Naive thymus-derived CD4-positive, alpha-beta T cell (primary cell): ENCODE measurements at places on chromosomes 3 and 15.

GRCh38 chr15:70478251-70478990, 284.9 kb downstream of the UACA start:
- no peak overlapping the region for H3K4me3 ChIP-seq
- peaks cover 2% of the 10 kb centered on the region for H3K27me3 ChIP-seq
- H3K4me1 ChIP-seq, result peaks cover 43% of the 10 kb centered on the region
- H3K27ac ChIP-seq, result no peak overlapping the region

GRCh38 chr15:39165020-39165706, 415.7 kb upstream of the THBS1 start:
- no peaks in the 10 kb centered on the region for H3K36me3 ChIP-seq
- H3K27me3 ChIP-seq, result no peaks in the 10 kb centered on the region
- no peaks in the 10 kb centered on the region for H3K4me1 ChIP-seq
- H3K4me3 ChIP-seq, result no peak overlapping the region
- H3K27ac ChIP-seq, result no peak overlapping the region

GRCh38 chr3:129039271-129040038, 21.1 kb upstream of the GP9 start:
- H3K4me3 ChIP-seq, result no peak overlapping the region
- no peak for DNase-seq
- H3K36me3 ChIP-seq, result no peaks in the 10 kb centered on the region
- no peaks in the 10 kb centered on the region for H3K4me1 ChIP-seq
- no peaks in the 10 kb centered on the region for H3K27me3 ChIP-seq

DNA sequence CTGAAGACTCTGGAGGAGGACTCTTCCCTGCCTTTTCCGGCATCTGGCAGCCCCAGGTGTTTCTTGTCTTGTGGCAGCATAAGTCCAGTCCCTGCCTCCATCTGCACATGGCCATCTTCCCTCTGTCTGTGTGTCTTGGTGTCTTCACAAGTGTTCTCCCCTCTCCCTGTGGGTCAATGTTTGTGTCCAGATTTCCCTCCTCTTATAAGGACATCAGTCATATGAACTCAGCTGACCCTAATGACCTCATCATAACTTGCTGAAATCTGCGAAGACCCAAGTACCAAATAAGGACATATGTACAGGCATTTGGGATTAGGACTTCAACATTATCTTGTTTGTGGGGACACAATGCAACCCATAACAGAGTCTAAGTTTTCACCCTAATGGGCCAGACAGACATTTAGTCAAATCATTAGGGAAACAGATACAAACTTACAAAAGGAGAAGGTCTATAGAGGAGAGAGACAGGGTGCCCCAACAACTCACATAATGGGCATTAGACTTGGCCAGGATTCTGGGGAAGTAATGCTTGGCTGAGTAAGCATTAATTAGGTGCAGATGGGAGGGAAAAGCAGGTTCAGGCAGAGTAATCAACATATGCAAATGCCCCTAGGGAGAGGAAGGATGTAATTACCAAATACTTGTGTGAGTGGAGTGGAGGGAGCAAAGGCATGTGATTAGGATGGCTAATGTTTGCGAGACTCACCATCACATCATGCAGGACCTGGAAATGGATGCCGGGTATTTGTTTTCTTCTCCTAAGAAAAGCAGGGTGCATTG, 372.8 kb upstream of the TBL1XR1 start:
- H3K4me3 ChIP-seq, result no peak overlapping the region
- no peaks in the 10 kb centered on the region for H3K27me3 ChIP-seq
- DNase-seq, result no peak
- no peaks in the 10 kb centered on the region for H3K4me1 ChIP-seq
- H3K27ac ChIP-seq, result no peak overlapping the region
- no peaks in the 10 kb centered on the region for H3K36me3 ChIP-seq

- H3K4me1 ChIP-seq, result peaks cover 3% of the 10 kb centered on the region
- H3K27ac ChIP-seq, result no peak overlapping the region
- no peak overlapping the region for H3K4me3 ChIP-seq
- no peak for DNase-seq
These were observed 17.1 kb upstream of the JMJD7 start for GRCh38 chr15:41810651-41811431.

DNA sequence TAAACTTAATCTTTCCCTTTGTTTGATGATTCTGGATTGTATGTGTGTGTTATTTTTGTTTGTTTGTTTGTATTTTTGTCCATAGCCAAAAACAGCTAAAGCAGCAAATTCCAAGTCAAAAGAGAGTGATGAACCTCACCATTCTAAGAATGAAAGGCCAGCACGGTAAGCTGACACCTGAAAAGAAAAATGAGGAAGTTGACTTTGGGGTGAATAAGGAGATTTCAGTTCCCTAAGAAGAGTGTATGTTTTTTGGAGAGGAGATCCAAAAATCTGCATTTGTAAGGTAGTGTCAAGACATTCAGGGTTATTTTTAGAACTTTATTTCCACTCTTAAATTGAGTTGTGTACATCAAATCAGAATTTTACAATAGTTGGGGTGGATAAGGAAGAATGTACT, 52.3 kb upstream of the UTS2B start:
- H3K27ac ChIP-seq, result no peak overlapping the region
- no peak overlapping the region for H3K4me3 ChIP-seq
- H3K4me1 ChIP-seq, result no peaks in the 10 kb centered on the region
- H3K36me3 ChIP-seq, result no peaks in the 10 kb centered on the region
- DNase-seq, result no peak
- no peaks in the 10 kb centered on the region for H3K27me3 ChIP-seq

DNA sequence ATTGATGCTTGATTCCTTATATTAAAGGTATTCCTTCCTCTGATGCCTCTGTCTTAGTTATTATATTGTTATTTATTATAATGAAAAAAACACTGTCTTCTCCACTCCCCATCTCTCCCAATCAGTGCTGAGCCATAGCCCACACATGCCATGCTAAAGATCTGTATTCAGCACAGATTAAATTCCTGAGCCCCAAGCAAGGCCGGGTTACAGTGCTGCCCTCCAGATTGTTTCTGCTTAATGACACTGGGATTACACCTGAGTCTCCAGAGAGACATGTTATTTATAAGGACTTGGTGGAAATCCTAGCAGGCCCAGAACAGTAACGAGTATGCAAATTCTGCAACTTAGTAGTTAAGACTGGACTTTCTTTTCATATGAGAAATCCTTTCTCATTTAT, 305.9 kb upstream of the UMPS start:
- DNase-seq, result no peak
- no peak overlapping the region for H3K4me3 ChIP-seq

- peak overlapping the region; percentile 82 for H3K27ac ChIP-seq
- H3K36me3 ChIP-seq, result no peaks in the 10 kb centered on the region
- peak overlapping the region; percentile 72 for H3K4me3 ChIP-seq
- peak; percentile 70 for DNase-seq
These were observed 792 bp downstream of the ATP13A3 start for GRCh38 chr3:194485881-194486539.

DNA sequence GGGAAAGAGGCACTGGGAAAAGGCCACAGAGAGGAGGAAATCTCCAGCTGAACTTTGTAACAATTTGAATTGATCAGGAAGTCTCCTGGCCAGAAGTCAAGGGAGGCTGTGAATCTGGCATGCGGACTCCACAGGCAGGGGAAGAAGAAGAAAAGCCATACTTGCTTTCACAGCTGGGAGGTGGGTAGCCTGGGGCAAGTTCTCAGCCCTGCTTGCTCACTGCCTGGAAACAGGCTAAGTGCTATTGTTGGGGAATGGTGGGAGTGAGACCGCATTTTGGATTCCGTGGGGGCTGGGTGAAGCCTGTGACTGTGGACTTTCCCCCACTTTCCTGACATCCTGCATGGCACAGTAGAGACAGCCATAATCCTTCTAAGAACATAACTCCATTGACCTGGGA, 168.8 kb upstream of the CD96 start:
- no peaks in the 10 kb centered on the region for H3K36me3 ChIP-seq
- H3K4me1 ChIP-seq, result no peaks in the 10 kb centered on the region
- DNase-seq, result no peak
- H3K27me3 ChIP-seq, result no peaks in the 10 kb centered on the region
- no peak overlapping the region for H3K27ac ChIP-seq

- H3K36me3 ChIP-seq, result no peaks in the 10 kb centered on the region
- H3K27me3 ChIP-seq, result no peaks in the 10 kb centered on the region
- no peak overlapping the region for H3K4me3 ChIP-seq
- no peak overlapping the region for H3K27ac ChIP-seq
- no peaks in the 10 kb centered on the region for H3K4me1 ChIP-seq
These were observed 336.8 kb downstream of the DIPK2A start for GRCh38 chr3:144308396-144308795.

DNA sequence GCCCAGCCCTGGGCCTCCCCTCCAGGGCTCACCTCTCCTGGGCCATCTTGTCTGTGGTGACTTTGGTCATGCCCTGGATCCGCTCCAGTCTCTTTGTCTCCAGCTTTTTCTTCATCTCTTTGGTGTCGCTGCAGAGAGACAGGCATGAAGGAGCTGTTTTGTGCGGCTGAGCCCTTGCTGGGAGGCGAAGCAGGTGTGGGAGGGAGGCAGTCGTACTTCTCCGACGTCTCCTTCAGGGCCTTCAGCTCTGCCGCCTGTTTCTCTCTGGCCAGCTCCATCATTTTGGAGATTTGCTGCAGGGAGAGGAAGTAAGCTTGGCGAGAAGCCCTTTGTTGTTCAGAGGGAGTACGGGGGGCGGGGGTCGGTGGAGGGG, 7.7 kb upstream of the ANKRD63 start:
- H3K4me1 ChIP-seq, result no peaks in the 10 kb centered on the region
- peaks cover 4% of the 10 kb centered on the region for H3K36me3 ChIP-seq
- H3K4me3 ChIP-seq, result no peak overlapping the region
- no peaks in the 10 kb centered on the region for H3K27me3 ChIP-seq
- no peak overlapping the region for H3K27ac ChIP-seq

GRCh38 chr3:30613133-30613825, 6.9 kb downstream of the TGFBR2 start:
- H3K4me1 ChIP-seq, result peaks cover 38% of the 10 kb centered on the region
- peak overlapping the region; percentile 79 for H3K27ac ChIP-seq
- peak; percentile 19 for DNase-seq
- no peaks in the 10 kb centered on the region for H3K36me3 ChIP-seq
- no peaks in the 10 kb centered on the region for H3K27me3 ChIP-seq

GRCh38 chr3:58565621-58566397, 11.4 kb downstream of the FAM107A start:
- no peaks in the 10 kb centered on the region for H3K4me1 ChIP-seq
- H3K27me3 ChIP-seq, result no peaks in the 10 kb centered on the region
- H3K36me3 ChIP-seq, result no peaks in the 10 kb centered on the region
- H3K4me3 ChIP-seq, result no peak overlapping the region
- no peak overlapping the region for H3K27ac ChIP-seq

DNA sequence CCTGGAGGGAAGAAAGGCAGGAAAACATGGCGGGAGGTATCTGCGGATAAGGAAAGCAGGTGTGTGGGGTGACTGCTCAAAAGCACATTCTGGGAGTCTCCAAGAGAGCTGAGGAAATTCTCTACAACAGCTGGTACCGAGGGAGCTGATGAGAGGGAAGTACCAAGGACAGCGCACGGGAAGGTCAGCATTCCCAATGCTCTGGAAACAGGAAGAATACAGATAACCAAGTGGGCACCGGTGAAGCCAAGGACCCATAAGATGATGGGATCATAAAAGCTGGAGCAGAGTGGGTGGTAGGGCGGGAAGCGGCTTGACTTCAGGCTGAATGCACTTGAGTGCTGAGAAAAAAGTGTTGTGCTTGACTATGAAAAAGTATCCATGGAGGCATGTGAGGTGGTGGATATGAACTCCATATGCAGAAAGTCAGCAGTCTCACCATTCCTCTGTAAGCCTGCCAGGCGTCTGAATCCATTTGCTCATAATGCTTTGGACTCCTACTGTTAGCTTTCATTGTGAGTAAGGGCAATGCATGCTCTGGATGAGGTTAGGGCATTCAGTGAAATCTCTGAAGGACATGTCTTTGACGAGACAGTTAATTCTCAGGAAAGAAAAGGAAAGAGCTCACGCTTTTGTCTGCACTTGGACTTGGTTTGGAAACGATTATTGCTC, 215.5 kb downstream of the NR1D2 start:
- no peak for DNase-seq
- no peak overlapping the region for H3K27ac ChIP-seq
- no peaks in the 10 kb centered on the region for H3K27me3 ChIP-seq

DNA sequence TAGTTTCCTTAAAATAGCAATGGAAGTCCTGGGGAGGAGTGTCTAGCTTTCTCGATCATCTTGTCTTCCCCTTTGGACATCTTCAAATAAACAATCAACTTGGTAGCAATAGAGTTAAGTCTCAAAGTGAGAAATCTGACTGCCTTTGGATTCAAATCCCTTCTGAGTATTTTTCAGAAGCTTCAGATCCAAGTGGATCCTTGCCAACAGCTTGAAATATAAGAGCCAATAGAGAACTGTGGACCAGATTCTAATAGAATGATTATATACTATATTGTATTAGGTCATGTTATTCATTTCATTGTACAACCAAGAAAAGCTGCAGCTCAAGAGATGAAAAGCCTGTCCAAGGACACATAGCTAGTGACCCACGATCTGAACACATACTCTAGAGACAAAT, 60.2 kb downstream of the SYNPR start:
- no peak for DNase-seq
- no peak overlapping the region for H3K4me3 ChIP-seq
- H3K27ac ChIP-seq, result no peak overlapping the region
- H3K4me1 ChIP-seq, result no peaks in the 10 kb centered on the region
